Amniotic stem cell (primary cell): ENCODE measurements at places on chromosomes 7 and 10.

GRCh38 chr10:116255886-116256751 lies 16.9 kb downstream of the GFRA1 start:
- no peak for DNase-seq

DNA sequence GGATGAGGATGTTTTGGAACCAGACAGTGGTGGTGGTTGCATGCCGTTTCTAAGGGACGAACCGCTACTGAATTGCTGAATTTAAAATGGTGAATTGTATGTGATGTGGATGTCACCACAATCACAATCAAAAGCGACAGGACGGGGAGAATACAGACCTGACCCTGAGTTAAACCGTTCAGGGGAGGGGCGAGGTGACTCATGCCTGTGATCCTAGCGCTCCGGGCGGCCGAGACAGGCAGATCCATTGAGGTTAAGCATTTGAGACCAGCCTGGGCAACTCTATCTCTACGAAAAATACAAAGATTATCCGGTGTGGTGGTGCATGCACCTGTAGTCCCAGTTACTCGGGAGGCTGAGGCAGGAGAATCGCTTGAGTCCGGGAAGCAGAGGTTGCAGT lies 46.4 kb downstream of the UNCX start:
- DNase-seq: no peak

DNA sequence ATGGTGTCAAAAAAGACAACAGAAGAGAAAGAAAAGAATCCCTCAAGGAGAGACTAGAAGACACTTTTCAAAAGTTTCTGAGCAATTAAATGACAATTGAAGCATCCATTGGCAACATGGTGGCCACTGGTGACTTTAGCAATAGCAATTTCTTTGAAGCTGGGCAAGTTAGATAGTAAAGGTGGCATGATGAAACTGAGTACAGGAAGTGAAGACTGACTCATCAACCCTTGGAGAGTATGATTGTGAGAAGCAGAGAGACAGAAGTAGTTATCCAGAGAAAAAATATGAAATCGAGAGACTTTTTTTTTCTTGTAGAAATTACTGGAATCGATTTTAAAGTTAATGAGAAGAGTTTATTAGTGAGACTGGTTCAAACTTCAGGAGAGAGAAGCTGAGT lies 52.5 kb downstream of the DGKB start:
- no peak for DNase-seq

DNA sequence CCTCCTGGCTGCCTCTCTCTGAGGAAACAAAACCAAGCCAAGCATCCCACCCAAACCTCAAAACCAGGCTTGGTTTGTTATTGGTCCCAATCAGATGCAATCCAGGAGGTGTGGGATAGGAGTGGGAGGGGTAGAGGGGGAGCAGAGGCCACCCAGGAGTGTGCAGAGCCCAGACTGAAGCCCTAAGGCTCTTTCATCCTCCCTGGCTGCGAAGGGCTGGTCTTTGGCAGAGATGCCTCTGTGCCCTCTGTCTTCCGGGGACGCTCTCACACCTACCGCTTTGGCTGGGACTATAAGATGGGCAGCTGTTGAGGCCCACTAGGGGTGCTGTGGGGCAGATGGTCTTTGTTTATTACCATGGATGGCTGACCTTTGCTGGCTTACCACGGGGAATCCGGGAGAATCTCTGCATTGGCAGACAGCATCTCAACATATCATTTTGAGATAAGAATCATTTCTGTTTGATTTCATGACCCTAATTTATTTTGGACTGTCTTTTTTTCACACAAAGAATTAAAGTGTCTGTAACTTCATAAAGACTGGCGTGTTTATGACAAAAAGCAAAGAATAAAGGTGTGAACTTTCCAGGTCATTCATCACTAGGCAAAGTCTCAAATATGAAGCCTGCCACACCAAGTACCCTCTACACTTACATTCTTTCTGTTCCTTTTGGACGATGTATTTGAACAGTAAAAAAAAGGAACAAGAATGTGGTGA lies 6.5 kb upstream of the DENND2A start:
- no peak for DNase-seq

- DNase-seq: no peak
Observed at GRCh38 chr10:132707121-132707775, 78.7 kb downstream of the NKX6-2 start.

DNA sequence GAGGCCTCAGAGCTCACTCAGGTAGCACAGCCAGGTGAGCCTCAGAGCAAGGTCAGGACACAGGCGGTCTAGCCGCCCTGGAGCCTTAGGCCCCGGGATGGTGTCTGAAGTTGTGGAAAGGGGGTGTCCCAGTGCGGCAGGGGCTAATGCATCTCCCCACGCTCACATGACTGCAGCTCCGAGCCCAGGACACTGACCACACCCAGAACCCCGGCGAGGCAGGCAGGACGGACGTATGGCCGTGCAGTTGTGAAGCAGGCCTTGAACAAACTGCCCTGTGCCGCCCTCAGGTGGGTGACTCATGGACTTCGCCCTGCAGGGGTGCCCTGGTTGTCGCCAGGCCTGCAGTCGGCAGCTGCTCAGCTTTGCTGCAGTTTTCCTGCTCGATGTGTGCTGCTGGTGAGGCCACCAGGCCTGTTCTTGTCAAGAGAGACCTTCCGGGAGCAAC lies 5.0 kb upstream of the PRKAR1B start:
- no peak for DNase-seq

DNA sequence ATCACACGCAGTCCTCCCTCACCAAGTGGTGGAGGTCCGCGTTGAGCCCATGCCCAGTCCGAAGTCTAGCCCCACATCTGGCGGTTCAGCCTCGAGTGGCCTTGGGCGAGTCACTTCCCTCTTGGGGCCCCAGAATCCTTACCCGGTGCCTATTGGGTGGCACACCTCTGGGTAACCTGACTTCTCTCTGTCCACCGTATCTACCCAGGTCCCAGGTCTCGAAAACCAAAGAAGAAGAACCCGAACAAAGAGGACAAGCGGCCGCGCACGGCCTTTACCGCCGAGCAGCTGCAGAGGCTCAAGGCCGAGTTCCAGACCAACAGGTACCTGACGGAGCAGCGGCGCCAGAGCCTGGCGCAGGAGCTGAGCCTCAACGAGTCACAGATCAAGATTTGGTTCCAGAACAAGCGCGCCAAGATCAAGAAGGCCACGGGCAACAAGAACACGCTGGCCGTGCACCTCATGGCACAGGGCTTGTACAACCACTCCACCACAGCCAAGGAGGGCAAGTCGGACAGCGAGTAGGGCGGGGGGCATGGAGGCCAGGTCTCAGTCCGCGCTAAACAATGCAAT lies 4.3 kb downstream of the EN2 start:
- DNase-seq: no peak
